ENCODE measurements at places on chromosomes 6 and 20.

DNA sequence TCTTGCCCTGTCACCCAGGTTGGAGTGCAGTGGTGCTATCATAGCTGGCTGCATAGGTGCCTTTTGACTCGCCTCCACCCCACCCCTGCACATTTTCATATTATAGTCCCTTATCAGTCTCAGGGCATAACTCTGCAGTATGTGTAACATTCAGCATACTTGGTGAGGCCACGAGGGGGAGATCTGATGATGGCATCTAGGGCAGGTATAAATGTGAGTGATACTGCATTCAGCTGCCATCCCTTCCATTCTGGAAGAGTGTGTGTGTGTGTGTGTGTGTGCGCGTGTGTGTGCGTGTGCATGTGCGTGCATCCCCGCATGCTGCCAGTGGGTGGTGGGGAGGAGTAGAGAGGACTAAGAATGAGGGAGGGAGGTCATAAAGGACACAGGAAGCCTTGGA, 81.4 kb downstream of the JARID2 start:
- peak; percentile 68 for DNase-seq

DNA sequence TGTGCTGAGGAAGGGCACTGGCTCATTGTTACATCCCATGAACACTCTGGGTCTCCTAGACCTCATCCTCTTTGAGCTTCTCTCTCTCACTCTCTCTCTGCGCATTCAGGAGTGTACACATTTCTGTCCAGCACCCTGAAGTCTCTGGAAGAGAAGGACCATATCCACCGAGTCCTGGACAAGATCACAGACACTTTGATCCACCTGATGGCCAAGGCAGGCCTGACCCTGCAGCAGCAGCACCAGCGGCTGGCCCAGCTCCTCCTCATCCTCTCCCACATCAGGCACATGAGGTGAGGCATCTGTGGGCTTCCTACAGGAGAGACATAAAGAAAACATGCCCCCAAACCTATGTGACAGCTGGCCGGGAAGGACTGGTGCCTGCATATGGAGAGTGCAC, 286.8 kb downstream of the ESR1 start:
- no peak for DNase-seq

GRCh38 chr6:108656836-108657235, 96.1 kb downstream of the FOXO3 start:
- DNase-seq: peak; percentile 38

DNA sequence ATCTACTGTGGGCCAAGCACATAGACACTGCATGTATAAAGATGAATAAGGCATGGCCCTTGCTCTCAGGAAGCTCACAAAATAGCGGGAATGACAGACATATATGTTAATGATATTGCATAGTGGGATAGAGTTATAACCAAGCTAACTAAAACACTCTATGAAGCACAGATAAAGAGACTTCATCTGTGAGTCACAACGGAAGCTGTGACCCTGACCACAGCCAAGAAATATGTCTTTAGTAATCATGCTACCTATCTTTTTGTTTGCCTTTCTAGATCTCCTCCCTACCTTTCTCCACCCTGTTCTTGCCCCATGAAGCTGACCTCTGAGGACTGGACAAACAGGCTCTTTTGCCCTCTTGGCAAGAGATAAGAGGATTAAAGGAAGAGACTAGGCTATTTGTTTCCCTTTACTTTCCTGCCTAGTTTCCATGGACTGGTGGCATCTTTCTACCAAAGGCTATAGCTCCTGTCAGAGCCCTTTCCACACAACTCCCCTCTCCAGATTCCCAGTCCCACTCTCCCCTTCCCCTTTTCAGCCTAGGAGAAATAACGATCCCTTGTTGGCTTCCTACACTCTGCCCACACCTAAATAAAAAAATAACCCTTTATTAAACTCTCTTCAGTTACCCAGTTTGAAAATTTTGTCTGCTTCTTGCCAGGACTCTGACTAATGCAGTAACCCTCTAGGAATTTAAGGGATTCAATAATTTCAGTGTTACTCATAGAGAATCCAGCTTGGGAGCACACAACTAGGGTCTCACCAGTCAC, 504.9 kb upstream of the MARCKS start:
- no peak for DNase-seq

DNA sequence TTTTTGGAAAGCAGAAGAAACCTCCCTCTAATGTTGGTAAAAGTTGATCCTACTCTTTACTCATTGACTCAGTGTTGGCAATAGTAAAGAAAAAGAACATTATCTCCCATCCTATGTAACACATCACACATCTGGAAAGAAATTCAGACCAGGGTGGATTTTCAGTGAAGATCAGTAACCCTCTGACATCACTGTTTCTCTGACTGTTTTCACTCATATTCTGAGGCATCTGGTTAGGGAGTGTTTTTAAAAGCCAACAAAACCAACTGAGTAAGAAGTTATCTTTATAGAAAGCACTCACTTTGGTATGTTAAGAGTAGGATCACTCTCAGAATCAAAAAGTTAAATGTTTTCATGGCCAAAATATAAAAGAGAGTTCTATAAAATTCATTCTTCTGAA, 143.6 kb downstream of the DST start:
- DNase-seq: no peak

DNA sequence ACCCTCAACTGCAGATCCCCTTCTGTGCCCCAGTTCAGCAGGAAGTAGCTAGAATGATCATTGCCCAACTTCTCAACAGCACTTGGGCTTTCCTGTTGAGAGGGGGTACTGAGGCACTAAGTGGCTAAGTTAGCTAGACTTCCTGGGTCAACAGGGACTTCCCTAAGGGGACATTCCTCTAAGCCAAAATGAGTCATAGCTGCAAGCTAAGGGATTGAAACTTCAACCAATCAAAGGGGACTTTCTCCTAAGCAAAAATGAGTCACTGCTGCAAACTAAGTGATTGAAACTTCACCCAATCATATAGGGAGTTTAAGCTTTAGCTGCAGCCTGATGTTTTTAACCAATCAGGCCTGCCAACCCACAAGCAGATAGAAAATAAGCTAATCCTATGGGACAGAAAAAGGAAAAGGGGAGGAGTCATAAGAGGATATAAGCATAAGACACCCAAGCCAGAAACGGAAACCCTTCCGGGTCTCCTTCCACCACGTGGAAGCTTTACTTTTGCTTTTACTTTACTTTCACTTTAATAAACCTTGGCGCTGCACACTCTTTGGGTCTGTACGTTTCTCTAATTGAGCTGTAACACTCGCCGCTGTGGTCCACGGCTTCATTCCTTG, 659.0 kb upstream of the HS3ST5 start:
- DNase-seq: no peak

GRCh38 chr6:152338335-152339125, 298.6 kb downstream of the SYNE1 start:
- peak; percentile 18 for DNase-seq

GRCh38 chr20:20549704-20550103, 162.7 kb downstream of the RALGAPA2 start:
- peak; percentile 74 for DNase-seq

DNA sequence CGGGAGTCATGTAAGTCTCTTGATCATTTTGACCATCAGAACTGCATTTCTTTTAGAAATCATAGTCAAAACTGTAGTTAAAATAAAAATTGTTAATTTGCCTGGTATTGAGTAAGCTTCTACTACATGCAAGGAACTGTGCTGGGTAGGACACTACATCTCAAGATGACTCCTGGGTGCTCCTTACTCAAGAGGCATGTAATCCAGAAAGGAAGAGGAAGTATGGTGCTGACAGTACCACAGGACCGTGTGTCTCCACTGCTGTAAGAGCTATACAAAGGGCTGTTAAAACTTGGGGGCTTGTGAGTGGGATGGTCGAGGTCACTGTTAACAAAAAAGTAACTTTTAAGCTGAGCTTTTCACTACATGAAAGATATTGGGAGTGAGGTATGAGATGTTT, 508.3 kb upstream of the SOX4 start:
- DNase-seq: no peak

DNA sequence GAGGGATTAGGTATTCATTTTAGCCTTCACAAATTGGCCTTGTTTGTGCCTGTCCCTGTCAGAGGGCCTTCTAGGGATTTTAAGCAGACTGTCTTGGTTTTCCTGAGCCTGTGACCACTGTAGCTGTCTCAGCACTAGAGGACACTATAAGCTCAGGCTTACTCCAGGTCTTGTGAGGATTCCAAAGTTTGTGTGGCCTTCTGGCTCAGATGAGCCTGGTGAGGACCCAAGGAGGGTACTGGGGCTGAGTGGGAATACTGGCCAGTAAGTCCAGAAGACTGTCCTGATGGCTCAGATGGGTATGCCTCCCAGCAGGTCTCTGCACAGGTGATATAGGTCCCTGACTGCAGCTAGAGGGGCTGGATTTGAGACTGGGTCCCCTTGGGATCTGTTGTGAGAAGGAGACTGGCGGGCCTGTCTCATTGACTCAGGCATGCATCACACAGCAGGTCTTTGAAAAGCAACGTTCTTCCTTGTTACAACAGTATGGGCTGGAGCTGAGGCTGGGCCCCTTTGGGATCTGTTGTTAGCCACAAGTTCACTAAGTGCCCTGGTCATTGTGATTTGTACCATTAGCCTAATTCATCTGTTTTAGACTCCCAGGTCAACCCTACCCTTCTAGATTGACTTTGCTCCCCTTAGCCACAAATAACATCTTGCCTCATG, 26.3 kb upstream of the TFB1M start:
- peak; percentile 11 for DNase-seq

DNA sequence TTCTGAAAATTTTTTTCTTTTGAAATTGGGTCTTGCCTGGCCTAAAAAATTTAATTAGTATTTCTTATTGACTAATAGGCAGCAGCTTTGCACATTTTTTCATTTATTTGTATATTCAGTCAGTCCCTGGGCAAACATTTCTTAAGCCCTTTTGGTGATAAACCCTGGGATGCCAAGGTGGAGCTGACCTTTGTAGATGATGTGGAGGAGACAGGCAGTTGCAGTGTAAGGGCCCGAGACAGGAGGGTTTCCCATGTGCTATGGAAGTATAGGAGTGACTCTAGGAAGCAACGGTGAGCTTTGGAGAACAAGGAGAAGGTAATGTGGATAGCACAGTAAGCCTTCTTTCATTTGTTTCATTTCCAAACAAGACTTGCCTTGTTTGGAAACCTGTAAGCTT, 3.5 kb downstream of the MYBL2 start:
- no peak for DNase-seq

DNA sequence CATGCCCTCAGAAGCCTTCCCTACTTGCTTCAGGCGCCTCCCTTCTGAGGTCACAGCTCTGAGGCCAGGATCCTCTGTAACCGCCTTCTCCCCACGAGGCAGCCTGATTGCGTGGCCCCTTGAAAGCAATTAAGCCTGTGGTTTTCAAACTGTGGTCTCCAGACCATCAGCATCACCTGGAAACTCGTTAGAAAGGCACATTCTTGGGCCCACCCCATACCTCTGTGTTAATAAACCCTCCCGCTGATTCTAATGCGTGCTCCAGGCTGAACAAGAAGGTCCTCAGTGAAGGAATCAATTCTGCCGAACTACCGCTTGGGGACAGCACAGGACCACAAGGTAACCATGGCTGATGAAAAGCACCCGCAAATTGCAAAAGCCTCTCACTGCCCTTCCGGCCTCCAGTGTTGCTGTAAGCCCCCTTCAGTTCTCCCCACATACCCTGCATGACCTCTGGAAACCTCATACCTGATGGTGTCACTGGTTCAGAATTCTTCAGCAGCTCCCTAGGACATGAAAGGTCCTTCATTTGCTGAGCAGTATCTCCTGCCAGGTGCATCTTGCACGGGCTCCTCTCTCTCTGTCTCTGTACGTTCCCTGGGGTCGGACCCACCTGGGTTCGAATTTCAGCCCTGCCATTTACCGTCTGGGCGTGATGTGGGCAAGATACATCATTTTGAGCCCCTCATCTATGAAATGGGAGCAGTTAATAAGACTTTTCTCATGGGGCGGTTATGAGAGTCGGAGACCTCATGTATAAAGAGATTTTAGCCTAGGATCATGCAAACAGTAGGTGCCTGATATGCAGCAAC, 93.3 kb upstream of the RNF24 start:
- peak; percentile 78 for DNase-seq

DNA sequence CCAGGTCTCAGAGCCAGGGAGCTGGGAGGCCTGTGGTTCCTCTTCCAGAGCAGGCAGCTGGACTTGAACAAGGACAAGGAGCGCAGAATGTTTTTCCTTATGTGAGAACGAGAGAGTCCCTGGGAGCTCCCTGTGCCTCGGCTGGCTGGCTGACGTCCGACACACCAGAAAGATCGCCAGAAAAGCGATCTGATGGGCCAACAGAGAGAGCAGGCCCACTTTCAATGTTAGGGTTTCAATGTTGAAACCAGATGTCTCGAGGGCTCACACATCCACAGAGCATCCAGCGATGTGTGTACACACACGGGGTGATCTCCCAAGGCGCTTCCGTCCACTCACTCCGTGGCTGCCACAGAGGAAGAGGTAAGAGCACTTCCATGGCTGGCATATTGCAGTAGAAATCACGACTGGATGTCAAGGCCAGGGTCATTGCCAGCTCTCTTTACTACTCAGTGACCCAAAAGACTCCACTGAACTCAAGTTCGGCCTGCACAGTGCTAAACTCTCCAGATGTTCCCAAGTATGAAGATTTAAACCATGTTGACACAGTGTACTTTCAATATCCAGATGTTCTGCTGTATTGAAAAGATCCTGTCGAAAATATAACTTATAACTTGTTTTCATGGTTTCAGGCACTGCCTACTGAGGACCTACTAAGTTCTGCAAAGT, 70.8 kb upstream of the FOXC1 start:
- no peak for DNase-seq

- peak; percentile 22 for DNase-seq
These were observed 13.4 kb upstream of the CHRNA4 start for GRCh38 chr20:63374504-63374903.

GRCh38 chr6:15623276-15624116, 39.3 kb downstream of the DTNBP1 start:
- peak; percentile 66 for DNase-seq

- peak; percentile 40 for DNase-seq
These were observed 4.8 kb downstream of the F13A1 start for GRCh38 chr6:6315660-6316059.

DNA sequence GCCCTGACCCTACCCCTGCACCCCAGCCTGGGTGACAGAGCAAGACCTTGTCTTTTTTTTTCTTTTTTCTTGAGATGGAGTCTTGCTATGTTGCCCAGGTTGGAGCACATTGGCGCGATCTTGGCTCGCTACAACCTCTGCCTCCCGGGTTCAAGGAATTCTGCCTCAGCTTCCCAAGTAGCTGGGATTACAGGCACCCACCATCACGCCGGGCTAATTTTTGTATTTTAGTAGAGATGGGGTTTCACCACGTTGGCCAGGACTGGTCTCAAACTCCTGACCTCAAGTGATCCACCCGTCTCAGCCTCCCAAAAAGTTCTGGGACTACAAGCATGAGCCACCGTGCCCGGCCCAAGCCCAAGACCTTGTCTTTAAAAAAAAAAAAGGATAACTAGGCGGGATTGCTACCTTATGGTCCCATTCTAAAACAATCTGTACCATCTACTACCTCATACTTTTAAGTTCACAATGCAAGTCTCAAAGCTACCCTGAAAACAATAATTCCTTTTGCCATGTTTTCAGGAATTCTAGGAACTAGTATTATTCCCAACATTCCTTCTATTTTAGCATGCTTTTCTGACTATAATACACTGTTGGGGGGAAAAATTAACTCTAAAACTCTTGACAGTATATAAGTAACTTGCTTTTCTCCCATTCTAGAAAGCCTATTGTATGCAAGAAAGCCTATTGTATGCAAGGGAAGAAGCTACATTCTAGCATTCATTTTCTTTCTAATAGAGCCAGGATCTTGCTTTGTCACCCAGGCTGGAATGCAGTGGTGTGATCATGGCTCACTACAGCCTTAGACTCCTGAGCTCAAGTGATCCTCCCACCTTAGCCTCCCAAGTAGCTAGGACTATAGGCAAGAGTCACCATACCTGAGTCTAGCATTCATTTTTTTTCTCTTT, 6.6 kb downstream of the TUBB start:
- DNase-seq: peak; percentile 28

Measured in NCI-H69 (cell line).